ENCODE measurements at places on chromosomes 16 and 17. TPM values are rescaled to one million over a fixed set of nuclear protein-coding genes. Genes with fewer than 3 reads are reported as not detected.

IL34 gene
- total RNA-seq, result 3.4 TPM

AGRP gene
- total RNA-seq, result not detected

PITPNM3 gene
- total RNA-seq, result 0.57 TPM

SERPINF2 gene
- 0.18 TPM for total RNA-seq

KIF18B gene
- 0.08 TPM for total RNA-seq

TEPSIN gene
- 3.4 TPM for total RNA-seq

LUC7L gene
- total RNA-seq, result 37.0 TPM

HSDL1 gene
- total RNA-seq, result 12.5 TPM

SLC16A11 gene
- total RNA-seq, result 2.4 TPM

CDRT15 gene
- not detected for total RNA-seq

OTOP2 gene
- total RNA-seq, result not detected

SLFN12L gene
- total RNA-seq, result not detected

KRTAP4-3 gene
- not detected for total RNA-seq

TPSG1 gene
- not detected for total RNA-seq

TBC1D28 gene
- total RNA-seq, result not detected
